Psoas muscle (tissue), 8 donors: ENCODE measurements at places on chromosomes 7 and 10. TPM values are rescaled to one million over a fixed set of nuclear protein-coding genes. Genes with fewer than 3 reads are reported as not detected.

- no peak overlapping the region for H3K27ac ChIP-seq
- peak overlapping the region; percentile 30 for H3K4me3 ChIP-seq
- H3K36me3 ChIP-seq: peaks cover 13% of the 10 kb centered on the region
- H3K27me3 ChIP-seq: no peaks in the 10 kb centered on the region
- no peak for DNase-seq
- no peaks in the 10 kb centered on the region for H3K4me1 ChIP-seq
Measured at GRCh38 chr7:151114151-151115090, 28.1 kb downstream of the AGAP3 start.

GRCh38 chr7:93298206-93298605, 66.0 kb downstream of the VPS50 start:
- no peaks in the 10 kb centered on the region for H3K27me3 ChIP-seq
- no peaks in the 10 kb centered on the region for H3K36me3 ChIP-seq
- H3K27ac ChIP-seq: no peak overlapping the region
- no peak overlapping the region for H3K4me3 ChIP-seq

The STARD3NL gene
- total RNA-seq: 16.3 TPM

The LRGUK gene
- 0.08 TPM for total RNA-seq

GRCh38 chr10:123665491-123666286, 466 bp upstream of the GPR26 start:
- H3K27ac ChIP-seq: no peak overlapping the region
- H3K4me3 ChIP-seq: no peak overlapping the region
- peaks cover 14% of the 10 kb centered on the region for H3K27me3 ChIP-seq
- no peaks in the 10 kb centered on the region for H3K4me1 ChIP-seq
- DNase-seq: no peak

GRCh38 chr7:64541438-64542359, 21.2 kb downstream of the ZNF680 start:
- no peak overlapping the region for H3K4me3 ChIP-seq
- no peaks in the 10 kb centered on the region for H3K27me3 ChIP-seq
- H3K36me3 ChIP-seq: peaks cover 2% of the 10 kb centered on the region
- DNase-seq: peak; percentile 19
- peak overlapping the region; percentile 68 for H3K27ac ChIP-seq

The ANKRD2 gene
- total RNA-seq: 2,730 TPM

DNA sequence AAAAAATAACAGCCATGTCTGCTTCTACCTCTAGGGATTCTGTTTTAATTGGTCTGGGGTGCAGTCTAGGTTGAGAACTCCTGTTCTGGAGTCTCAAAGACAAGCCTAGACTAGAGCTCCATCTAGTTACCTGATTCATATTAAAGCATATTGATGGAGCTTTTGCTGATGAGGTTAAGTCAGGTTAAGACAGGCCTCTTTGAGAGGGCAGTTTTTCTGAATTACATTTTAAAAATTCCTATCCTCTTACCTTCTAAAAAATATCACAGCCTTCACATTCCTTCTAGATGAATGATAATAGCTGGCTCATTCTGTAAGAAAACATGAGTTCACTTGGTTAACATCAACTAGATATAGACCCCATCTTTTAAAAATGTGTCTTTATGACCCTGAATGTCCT, 28.9 kb downstream of the MGAM start:
- no peak overlapping the region for H3K27ac ChIP-seq
- H3K27me3 ChIP-seq: no peaks in the 10 kb centered on the region
- no peaks in the 10 kb centered on the region for H3K4me1 ChIP-seq
- DNase-seq: no peak
- no peaks in the 10 kb centered on the region for H3K36me3 ChIP-seq

The PTPN20 gene
- total RNA-seq: 4.5 TPM
